NCI-H2081 (cell line): ENCODE measurements at places on chromosomes 12 and 14.

- DNase-seq = no peak
These were observed 34.4 kb downstream of the BMAL2 start for GRCh38 chr12:27367078-27367477.

DNA sequence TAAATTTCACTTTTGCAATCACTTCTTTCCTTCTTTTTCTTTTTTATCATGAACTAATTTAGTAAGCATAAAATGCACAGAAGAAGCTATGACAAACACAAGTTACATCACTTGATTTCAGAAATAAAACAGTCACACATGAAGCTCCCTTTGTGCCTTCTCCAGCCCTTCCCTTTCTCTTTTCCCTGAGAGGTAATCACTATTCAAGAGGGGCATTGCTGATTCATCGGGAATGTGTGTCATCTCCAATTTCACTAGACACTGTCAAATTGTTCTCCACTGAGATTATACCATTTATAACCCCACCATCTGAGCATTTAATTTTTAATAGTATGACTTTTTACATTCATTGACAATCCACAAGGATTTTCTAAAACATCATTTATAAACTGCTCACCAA, 91.6 kb upstream of the PTPRQ start:
- DNase-seq = no peak

DNA sequence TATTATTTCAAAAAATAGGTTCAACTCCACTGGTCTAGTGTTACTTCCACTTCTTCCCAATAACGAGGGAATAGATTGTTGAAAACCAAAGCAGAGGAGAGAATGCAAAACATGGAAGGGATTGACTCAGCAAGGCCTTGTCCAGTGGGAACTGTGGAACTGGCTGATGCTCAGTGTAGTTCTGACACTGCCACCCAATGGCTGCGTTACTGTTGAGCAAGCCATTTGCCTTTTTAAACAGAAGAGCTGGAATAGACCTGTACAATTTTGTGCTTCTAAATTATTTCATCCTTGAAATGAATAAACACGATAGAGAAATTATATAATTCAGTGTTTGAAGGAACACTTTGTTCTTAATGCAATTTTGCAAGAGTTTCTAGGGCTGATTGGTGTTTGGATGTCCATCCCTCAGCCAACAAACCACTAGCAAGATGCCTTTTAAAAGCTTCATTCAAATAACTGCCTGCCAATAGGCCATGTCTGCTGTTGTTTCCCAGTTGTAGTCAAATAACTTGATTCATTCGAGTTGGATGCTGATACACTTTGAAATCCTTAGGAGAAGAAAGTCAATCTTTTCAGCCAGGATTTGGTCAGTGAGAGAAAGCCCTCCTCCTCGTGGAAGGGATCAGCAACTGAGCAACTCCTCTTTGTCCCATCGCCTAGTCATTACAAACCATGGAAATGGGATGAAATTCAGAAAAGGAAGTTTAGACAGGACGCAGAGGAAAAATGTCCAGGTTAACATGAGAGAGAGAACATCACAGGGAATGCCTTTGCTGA, 7.3 kb upstream of the MGP start:
- no peak for DNase-seq

- DNase-seq = no peak
These were observed 353.0 kb downstream of the CCDC91 start for GRCh38 chr12:28543021-28543890.

- no peak for DNase-seq
These were observed 15.1 kb downstream of the XRCC3 start for GRCh38 chr14:103699901-103700752.
